ENCODE measurements at places on chromosomes 1 and 21.
A peak's percentile ranks its signal among the peaks of the same experiment; 100 is the strongest.

- DNase-seq, result no peak
Observed at GRCh38 chr1:167210966-167211674, 9.6 kb upstream of the POU2F1 start.

DNA sequence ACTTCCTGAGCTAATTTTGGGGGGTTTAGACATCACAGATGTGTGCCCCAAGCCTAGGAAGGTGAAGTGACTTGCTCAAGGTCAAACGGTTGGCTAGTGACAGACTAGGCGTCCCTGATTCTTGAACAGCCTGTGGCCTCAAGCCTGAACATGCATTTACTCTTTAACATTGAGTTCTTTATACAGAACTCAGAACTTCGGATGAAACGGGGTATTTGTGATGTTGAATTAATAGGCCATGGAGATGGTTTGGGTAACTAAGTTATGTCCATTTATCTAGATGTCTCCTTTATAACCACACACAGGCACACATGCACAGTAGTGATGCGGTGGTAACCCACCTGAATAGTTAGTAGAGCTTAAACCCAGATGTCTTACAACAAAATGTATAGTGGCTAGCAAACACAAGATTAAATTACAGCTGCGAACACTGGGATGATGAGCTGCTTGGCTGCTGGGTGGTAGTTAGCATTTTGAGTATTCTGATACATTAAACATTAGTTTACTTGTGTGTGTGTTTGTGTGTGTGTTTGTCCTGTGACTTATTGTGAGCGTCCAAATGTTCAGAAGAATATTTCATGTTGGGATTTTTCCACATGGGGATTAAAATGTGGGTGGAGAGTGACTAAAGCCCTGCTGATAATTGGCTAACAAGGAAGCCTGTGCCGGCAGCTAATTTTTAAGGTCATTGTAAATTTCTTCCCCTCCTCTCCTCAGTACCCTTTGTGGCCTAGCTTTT lies 2.3 kb downstream of the ATP1A1 start:
- DNase-seq, result no peak

GRCh38 chr1:87878873-87879272 lies 550.2 kb downstream of the LMO4 start:
- DNase-seq, result no peak

DNA sequence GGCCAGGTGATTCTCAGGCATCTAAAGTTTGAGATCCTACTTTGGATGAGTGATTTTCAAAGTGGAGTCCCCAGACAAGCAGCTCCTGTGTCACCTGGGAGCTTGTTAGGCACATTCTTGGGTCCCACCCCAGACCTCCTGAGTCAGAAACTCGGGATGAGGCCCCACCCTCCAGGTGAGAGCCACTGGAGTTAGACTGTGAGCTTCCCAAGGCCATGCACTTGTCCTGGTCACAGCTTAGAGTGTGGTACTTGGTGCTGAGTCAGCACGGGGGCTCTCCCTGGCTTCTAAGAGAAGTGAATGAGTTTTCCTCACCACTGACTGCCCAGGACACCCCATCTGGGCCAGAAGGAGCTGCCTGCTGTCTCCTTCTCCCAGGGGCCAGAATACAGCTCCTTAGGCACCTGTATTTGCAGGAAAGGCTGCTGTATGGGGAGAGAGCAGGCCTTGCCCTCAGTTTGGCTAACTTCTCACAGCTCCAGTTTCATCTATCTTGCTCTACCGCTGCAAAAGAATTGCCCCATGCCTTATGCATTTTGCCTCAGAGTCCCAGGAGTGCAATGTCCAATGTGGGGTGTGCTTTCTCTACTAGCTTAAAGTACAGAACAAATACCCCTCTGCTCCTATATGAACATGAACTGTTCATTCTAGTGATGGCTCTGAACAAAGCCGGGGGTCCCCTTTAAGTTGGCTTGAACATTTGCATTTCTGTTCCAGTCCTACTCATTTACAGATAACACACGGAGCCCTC lies 98.1 kb downstream of the PSMG1 start:
- no peak for DNase-seq

DNA sequence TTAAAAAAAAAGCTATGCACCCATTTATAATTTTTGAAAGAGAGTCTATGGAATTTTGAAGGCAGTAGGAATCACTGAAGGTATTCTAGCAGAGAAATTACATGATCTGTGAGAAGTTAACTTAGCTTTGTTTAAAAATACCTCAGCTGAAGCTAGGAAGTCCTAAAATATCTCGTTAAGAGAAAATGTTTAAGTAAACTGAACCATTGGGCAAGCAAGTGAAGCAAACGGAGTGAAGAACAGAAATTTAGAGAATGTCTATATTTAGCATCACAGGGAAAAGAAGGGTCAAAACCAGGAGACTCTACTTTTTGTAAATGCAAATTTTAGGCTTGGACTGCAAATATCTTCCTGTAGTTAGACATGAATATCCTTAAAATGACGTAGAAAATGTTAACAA lies 230.8 kb downstream of the HMCN1 start:
- DNase-seq, result no peak

DNA sequence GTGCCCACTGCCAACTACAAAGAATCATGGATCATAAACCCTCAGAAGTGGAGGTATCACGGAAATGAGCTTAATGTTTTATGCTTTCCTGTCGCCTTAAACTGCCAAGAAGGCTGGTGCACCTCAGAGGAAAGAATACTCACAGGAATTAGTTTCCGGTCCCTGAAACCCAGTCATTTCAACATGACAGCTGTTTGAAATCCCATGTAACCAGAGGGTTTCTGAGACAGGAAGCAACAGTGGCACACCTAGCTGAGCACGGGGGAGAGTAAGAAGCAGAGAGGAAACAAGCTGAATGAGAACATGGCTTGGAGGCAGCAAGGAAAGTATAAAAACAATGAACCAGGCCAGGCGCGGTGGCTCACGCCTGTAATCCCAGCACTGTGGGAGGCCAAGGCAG lies 3.9 kb downstream of the JAK1 start:
- no peak for DNase-seq

DNA sequence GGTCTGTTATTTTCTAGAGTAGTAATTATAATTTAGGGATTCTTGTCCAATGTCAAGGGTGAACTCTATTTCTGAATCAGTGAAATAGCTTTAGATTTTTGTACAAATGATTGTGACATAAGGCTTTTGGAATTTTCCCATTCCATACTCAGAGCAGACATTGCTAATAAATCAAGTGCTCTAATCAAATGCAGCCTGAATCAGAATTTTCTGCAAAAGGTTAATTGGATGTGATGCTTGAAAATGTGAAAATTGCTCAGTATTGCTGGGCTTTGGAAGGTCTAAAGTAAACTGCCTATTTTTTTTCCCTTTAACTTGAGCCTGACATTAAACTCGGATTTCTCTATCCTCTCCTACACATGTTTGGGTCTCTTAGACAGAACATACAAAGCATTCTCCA lies 23.2 kb downstream of the SGIP1 start:
- no peak for DNase-seq

- DNase-seq, result peak; percentile 99
Observed at GRCh38 chr1:150613061-150613920, 16.1 kb downstream of the ENSA start.

DNA sequence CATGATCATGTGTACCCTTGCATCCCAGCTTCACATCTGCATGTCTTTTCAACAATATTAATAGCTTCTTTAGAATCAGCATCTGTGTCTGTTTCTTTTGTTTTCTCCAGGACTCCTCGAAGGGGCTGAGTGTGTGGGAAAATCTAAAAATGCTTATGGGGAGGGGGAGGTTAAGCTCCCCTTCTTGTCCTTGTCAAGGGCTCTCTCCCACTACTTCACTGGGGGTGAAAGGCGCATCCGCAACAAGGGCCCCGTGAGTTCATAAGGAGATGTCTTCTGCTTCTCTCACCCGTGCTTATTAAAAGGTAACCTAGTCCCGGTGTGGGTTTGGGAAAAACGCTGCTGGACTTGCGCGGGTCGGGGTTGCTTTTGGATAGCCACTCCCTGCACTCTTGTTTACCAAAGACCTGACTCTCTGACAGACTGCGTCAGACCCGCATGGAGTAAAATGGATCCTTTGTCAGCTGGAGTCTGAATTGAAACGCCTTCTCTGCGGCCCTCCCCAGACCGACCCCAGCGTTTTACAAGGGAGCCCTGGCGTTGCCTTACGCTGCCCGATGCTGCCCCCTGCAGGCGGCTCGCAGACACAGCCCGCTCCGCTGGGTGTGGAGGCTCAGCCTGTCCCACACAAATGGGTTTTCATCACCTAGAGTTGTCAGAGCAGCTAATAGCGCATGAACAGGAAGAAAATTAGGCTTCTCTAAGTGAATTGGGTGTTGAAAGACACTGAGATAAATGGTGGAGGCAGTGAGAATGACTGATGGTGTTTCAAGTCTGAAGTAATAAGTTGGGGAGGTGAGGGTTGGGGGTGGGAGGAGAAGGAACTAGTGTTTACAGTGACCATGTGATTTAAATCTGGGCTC lies 53.8 kb downstream of the IER5 start:
- peak; percentile 51 for DNase-seq

- DNase-seq, result no peak
Observed at GRCh38 chr21:25509862-25510261, 97.4 kb downstream of the MRPL39 start.

DNA sequence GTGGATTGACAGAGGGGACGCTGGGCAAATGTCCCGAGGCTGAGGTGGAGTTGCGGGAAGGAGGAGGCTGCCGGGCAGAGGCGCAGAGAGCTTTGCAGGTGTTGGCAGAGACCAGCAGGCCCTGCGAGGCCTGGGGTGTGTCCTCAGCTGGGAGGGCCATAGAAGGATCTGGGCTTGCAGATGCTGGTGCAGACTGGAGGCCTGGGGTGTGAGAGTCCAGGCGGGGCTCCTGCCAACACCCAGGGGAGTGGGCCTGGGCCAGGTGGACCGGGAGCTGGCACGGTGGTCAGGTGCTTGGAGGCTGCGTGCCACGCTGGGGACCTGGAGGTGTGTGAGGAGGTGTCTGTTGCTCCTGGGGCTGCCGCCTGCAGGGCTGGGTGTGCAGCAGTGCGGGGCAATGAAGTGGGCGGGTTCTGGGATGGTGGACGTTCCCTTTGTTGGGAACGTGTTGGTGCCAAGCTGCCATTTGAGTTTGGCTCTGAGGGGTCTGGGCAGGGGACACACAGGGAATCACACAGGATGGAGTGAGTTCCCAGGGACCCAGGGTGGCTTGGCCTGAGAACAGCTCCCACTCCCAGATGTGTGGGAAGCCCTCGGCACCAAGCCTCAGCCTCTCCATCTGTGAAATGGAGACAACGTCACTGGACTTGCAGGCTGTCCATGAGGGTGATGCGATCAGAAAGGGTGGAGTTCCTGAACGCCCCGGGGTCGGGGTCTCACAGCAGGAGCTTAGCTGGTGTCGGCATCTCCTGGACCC lies 39.9 kb upstream of the POFUT2 start:
- DNase-seq, result no peak

DNA sequence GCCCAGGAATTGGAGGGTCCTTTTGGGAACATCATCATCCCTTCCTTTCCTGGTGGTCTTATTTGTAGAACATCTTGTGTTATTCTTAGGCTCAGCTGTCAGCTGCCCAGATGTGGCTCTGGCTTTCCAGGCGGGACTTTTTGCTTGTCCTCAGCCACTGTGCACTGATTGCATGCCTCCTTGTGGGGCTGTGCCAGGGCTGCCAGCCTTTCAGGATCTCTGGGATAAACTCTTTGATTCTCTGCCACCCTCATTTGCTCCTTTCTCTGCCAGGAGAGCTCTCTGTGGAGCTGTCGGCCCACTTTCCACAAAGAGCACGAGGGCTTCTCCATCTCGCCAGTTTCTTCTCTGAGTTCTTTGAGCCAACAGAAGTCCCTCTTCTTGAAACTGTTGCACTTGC lies 63.1 kb downstream of the PTPRU start:
- no peak for DNase-seq

DNA sequence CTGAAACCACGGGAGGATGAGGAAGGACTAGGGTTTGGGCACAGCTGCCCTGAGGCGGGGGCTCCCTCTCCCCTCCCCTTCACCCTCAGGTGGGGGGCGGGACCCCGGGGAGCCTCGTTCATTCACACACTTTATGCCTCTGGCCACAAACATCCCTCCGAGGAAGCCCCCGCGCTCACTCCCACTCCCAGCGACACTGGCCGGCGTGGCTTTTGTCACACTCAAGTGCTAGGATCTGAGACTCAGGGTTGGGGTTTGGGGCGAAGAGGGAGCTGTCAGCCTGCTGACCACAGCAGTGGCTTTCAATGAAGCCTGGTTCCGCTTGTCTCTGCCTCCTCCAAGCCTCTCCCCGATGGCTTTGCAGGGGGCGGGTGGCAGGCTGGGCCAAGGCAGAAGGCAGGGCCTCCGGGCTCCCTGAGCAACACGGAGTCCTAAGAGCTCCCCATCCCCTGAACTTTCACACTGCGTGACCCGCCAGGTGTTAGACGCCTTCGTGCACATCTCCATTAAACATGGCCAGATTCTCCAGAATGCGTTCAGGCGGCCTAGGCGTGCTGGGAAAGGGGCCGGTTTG lies 178.1 kb downstream of the NPHP4 start:
- DNase-seq, result no peak

- no peak for DNase-seq
Observed at GRCh38 chr1:24904731-24905354, 25.2 kb downstream of the RUNX3 start.

DNA sequence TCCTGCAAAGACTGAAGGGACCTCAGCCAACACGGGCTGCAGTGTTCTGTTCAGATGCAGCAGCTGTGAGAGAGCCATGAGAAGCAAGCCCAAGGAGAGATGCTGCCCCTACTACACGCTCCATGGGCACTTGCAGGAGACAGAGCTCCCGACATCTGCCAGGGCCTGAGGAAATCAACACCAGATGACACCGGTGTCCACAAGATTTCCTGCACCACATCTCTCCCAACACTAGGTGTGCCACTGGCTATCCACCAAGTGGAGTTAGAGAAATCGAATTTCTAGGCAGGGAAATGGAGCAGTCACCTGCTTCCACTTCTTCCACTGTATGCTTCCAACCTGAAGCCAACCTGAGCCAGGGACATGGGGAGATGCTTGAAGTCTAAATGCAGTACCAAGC lies 445.3 kb downstream of the RWDD3 start:
- no peak for DNase-seq

DNA sequence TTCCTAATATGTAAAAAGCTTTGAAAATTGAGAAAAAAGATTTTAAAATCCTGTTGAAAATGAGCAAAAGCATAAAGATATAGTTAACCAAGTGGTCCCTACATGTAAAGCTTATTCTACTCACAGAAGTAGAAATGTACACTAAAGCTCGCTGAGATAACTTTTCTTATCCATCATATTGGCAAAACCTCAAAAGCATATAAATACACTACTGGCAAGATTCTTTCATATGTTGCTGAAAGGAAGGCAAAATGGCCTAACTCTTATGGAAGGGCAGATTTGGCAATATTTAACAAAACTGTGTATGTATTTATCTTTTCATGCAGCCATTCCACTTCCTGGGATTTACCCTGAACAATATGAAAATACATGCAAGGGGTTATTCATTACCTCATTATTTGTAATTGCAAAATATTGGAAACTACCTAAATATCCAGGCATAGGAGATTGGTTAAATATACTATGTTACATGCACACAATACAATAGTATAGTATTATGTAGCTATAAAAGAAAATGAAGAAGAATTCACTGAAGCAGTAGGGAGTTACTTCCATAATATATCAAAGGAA lies 43.2 kb upstream of the LYPLAL1 start:
- no peak for DNase-seq

GRCh38 chr1:10402729-10403274 lies 3.9 kb downstream of the PGD start:
- DNase-seq, result no peak

All from NCI-H2081 treated with DMSO at 0.1 percent for 48 hours (cell line).